Activated CD8-positive, alpha-beta memory T cell treated with anti-CD3 and anti-CD28 coated beads, Interleukin-2, amount 50 U/mL, for 48 hours (primary cell): ENCODE measurements at places on chromosomes 11 and 22.

DNA sequence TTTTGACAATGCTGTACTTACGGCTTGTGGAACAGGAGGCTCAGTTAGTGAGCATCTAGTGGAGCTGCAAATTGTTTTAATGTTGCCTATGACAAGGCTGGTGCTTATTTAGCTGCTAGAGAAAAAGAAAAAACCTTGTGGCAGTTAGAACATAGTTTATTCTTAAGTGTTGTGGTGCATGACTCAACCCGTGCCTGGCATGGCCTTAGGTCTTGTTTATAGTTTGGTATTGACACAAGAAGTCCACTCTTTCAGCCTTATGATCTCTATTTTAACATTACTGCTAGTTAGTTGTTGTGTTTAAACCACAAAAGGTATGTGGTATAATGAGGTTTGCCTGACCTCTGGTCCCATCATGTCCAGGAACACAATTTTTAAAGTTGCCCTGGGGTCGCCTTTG, 744.6 kb downstream of the FAM181B start:
- DNase-seq = no peak

- no peak for DNase-seq
Observed at GRCh38 chr11:65454311-65454695, 31.7 kb downstream of the NEAT1 start.

DNA sequence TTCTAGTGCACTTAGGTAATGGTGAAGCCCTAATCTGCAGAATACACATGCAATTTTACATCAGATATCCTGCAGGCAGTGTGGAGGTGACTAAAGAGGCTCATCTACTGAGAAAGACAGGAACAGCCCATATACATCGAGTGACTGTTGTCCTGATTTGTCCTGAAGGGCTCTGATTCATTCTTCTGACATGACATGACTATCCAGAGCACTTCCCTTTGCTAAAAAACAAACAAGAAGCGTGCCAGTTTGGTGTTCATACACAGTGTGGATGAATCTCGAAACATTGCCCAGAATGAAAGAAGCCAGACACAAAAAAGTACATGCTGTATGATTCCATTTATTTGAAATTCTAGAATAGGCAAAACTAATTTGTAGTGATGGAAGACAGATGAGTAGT, 48.0 kb upstream of the AMPD3 start:
- DNase-seq = no peak

GRCh38 chr11:112394304-112394703, 133.6 kb upstream of the PLET1 start:
- no peak for DNase-seq

- DNase-seq = no peak
Observed at GRCh38 chr11:82557274-82557673, 176.4 kb downstream of the FAM181B start.

GRCh38 chr22:38824585-38824984, 19.2 kb downstream of the NPTXR start:
- DNase-seq = peak; percentile 64

DNA sequence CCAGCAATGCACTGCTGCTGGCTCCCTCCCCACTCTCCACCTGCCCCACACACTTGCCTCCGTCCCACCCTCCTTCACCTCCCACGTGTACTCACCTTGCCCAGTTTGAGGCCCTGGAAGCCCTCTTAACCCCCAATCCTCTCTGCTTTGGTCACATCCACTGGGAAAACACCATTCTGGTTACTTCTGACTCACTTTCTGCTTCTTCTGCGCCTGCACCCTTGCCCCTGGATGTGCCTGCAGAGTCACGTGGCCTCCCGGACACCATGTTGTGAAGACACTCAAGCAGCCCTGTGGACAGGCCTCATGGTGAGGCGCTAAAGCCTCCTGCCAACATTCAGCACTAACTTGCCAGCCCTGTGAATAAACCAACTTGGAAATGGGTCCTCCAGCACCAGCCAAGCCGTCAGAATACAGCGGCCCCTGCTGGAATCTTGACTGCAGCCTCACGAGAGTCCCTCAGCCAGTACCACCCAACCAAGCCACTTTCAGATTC, 2.6 kb upstream of the NAALADL1 start:
- DNase-seq = no peak

DNA sequence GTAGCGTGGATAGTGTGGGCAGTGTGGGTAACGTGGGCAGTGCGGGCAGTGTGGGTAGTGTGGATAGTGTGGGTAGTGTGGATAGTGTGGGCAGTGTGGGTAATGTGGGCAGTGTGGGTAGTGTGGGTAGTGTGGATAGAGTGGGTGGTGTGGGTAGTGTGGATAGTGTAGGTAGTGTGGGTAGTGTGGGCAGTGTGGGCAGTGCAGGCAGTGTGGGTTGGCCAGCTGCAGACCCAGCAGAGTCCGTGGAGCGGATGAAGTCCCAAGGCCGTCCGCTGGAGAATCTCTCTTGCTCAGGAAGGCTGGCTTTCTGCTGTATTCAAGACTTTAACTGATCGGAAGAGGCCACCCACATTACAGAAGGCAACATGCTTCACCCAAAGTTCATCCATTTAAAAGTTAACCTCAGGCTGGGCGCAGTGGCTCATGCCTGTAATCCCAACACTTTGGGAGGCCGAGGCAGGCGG, 26.1 kb upstream of the KRTAP5-6 start:
- no peak for DNase-seq

- DNase-seq = no peak
Observed at GRCh38 chr11:30483056-30483455, 103.1 kb downstream of the MPPED2 start.

DNA sequence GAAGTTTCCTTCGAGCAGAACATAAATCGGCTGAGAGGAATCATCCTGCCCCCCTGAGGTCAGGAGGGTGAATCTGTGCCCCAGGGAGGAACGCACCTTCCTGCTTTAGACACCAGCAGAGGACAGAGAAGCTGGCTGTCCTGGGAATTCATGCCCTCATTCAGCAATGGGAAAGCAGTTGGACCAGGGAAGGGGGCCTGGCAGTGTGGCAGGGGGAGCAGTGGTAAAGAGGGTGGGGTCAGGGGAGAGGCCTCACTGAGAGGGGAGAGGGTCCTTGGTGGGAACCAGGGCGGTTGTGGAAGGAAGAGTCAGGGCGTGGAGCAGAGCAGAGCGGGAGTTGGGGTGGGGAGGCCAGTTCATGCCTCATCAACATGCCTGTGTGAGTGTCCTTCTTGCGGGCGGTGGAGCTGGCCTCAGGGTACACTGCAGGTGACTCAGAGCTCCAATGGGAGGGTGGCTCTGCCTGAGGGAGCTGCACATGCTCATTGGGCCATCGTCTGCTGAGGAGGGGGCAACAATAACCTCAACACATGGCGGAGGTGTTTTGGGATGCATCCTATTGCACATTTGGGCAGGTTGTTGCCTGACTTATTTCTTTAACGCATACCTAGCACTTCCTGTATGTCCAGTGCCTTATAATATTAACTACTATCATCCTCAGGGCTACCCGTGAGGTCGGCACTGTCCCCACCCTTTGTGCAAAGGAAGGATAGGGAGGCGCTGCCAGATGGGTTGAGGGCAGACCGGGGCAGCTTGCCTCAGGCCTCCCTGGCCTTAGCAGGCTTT, 23.2 kb downstream of the MED15 start:
- no peak for DNase-seq

- no peak for DNase-seq
Observed at GRCh38 chr11:94450048-94450447, 43.6 kb downstream of the MRE11 start.

DNA sequence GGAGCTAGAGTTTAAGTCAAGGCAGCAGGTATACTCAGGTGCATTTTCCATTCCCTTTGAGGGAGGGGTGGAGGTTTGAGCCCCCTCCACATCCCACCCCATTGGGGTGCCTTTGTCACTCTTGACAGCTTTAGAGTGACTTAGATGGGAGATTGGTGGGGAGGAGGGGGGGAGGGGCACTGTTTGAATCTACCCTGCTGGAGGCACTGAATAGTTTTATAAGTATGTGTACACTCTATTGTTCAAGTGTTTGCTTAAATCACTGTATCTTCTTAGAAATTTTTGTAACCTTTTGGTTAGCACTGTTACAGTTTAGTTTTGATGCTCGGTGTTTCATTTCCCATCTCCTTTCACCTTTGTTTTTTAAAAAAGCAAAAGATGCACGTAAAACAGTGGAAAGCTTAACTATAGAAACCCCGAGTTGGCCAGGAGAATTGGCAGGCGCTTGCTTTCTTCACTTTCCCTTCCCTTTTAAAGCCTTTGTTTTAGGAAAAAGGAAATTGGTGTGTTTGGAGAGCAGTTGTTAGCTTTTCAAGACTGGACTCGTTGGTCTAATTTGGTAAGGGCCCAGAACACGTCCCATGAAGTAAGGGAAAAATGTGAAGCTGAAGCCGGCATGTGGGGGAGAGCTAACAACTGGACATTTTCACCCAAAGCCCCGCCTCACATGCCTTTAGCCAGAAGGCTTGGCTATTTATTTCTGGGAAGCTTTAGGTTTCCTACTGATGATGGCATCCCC, 42.8 kb downstream of the TNRC6B start:
- no peak for DNase-seq

- DNase-seq = no peak
Observed at GRCh38 chr11:27718346-27718862, 18.1 kb upstream of the BDNF start.

DNA sequence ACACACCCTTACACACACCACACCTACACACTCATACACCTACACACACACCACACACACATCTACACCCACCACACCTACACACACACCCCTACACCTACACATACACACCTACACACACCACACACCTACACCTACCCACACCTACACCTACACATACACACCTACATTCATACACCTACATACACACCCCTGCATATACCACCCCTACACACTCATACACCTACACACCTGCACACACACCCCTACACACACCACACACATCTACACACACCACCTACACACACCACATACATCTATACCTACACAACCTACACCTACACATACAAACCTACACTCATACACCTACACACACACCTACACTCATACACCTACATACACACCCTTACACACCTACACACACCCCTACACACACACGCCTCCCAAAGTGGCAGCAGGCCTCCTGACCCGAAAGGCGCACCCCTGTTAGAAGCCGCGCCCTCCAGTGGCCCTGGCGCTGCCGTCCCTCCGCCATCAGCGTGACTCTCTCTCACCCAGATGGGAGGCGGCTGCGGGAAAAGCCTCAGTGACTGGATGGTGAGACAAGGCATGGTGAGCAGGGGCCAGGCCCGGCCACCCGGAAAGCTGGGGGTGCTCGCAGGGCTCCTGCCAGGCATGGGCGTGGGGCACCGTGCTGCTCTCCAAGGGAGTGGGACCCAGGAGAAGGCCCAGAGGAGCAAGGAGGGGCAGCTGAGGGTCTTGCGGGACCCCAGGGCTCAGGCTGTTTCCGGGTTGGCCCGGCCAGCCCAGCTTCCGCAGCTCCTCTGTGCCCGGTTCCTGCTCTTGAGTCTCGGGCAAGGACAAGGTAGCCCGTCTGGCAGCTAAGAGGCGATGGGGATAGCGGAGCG, 37.0 kb upstream of the HMOX1 start:
- DNase-seq = no peak

- DNase-seq = no peak
Observed at GRCh38 chr11:75083217-75083605, 13.5 kb downstream of the OR2AT4 start.

DNA sequence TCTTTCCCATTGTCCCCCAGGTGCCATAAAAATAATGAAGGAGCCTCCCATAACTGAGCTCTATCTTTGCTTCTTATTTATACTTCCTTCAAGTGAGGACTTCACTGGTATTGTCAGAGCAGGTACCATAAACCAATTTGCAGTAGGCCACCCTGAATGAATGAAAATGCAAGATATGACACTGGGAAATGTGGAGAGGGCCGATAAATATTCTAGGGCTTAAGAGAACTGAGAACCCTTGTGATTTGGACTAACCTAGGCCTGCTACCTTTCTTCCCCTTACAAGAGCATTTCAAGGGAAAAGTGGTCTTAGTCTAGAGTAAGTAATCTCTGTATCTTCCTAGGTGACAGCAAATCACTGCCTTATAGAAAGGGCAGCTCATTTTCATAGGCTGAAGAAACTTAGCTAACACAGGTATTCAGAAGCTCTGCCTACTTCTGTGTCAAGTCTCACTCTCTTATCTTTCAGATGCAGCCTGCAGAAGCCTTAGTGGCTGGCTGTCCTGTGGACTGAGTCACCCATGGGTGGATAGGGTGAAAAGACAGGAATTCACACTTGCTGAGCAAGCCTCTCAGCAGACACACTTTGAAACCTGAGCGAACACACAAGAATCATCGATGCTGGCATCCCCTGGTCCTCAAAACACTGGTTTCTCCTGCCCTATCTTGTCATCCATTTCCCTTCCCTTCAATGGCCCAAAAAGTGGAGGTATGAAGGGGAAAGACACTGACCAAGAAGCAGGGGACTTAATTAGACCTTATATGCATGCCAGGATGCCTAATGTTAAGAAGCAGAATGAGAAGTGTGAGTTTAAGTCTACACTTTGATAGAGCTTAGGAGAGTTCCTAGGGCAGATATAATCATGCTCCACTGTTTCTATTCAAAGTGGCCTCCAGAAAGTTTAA, 15.2 kb downstream of the NRIP3 start:
- DNase-seq = no peak

- DNase-seq = no peak
Observed at GRCh38 chr11:35239471-35240075, 100.6 kb downstream of the CD44 start.

GRCh38 chr11:72724851-72725723, 27.1 kb downstream of the ARAP1 start:
- DNase-seq = peak; percentile 81

GRCh38 chr11:35126000-35126878, 12.7 kb upstream of the CD44 start:
- DNase-seq = no peak

DNA sequence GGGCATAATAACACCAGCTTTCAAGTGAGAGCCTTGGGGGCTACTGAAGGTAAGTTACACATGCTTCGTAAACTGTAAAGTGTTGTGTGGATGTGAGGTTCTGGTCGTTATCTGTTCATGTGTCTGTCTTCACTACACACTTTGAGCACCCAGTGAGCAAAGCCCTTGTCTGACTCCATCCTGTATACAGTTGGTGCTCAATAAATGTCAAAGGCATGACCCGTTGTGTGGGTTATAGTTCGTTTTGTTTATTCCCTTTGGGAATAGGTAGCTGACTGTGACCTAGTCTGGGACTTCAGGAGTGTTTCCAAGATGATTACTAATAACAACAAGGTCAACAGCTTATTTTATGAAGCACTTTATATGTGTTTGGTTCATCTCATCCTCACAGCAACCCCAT, 146.9 kb downstream of the MIAT start:
- no peak for DNase-seq

- no peak for DNase-seq
Observed at GRCh38 chr11:130456286-130456685, 7.8 kb downstream of the ADAMTS15 start.

- DNase-seq = peak; percentile 43
Observed at GRCh38 chr11:117908109-117908895, 20.9 kb downstream of the TMPRSS13 start.
